ENCODE measurements at places on chromosomes 7 and 10. TPM values are rescaled to one million over a fixed set of nuclear protein-coding genes. Genes with fewer than 3 reads are reported as not detected.

ELMO1 gene
- polyA plus RNA-seq, result 42.8 TPM

CCDC3 gene
- not detected for polyA plus RNA-seq

MACROH2A2 gene
- not detected for polyA plus RNA-seq

ANKRD30A gene
- not detected for polyA plus RNA-seq

ZCCHC24 gene
- 0.12 TPM for polyA plus RNA-seq

DIP2C gene
- 1.7 TPM for polyA plus RNA-seq

STMP1 gene
- 65.7 TPM for polyA plus RNA-seq

TMEM229A gene
- polyA plus RNA-seq, result not detected

- DNase-seq, result no peak
These were observed 663 bp downstream of the MACC1 start for GRCh38 chr7:20216406-20217036.

DNA sequence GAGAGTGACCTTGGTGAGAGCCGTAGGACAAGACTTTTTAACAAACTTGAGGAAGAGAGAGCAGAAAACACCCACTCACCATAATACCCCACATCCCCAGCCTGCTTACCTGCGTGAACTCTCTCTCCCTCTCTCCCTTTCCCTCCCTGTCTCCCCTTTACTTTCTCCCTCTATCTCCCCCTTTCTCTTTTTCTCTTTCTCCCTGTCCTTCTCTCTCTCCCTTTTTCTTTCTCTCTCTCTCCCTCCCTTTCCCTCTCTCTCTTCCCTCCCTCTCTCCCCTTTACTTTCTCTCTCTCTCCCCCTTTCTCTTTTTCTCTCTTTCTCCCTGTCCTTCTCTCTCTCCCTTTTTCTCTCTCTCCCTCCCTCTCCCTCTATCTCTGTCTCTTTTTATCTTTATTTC lies 464.0 kb upstream of the AUTS2 start:
- no peak for DNase-seq

- DNase-seq, result no peak
These were observed 12.4 kb downstream of the CPA5 start for GRCh38 chr7:130356876-130357611.

DNA sequence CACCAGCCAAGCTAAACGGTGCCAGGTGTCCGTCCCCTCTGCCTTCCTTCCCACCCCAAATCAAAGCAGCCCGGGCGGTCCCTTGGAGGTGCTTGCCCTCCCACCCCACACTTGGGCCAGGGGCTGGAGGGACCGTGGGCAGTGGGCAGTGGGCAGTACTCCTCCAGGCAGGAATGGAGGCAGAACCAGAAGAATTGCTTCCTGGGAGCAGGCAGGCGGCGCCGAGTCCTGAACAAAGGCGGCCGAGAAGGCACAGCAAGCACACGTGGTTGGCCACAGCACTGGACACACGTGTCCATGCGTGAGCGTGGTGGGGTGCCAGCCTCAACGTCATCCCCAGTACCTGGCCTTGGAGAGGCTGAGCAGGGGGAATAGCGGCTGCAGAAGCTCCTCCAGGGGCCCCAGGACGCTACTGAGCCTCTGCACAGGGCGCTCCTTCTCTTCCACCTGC lies 48.4 kb upstream of the NKX6-2 start:
- no peak for DNase-seq

- DNase-seq, result no peak
These were observed 408.4 kb downstream of the SUGCT start for GRCh38 chr7:40542982-40543741.

DNA sequence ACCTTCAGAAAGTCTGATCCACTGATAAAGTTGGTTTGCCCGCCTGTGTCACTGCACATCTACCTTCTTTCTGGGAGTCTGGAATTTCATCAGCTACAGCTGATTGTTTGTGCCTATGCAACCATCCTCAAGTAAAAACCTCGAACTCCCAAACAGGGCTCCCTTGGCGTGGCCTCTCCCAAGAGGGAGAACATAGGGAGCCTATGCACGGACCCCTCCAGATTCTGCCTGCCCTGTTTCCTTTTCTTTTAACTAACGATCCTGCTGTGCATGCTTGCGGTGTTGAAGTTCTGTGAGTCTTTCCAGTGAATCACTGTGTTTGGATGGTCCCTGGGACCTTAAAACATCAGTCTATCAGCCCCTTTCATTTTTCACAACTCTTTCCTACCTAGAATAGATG lies 226.9 kb upstream of the SEMA3D start:
- DNase-seq, result no peak

- DNase-seq, result no peak
These were observed 107.6 kb upstream of the ZNF92 start for GRCh38 chr7:65265933-65266519.

GRCh38 chr7:130941322-130942210 lies 207.6 kb upstream of the KLF14 start:
- DNase-seq, result no peak

DNA sequence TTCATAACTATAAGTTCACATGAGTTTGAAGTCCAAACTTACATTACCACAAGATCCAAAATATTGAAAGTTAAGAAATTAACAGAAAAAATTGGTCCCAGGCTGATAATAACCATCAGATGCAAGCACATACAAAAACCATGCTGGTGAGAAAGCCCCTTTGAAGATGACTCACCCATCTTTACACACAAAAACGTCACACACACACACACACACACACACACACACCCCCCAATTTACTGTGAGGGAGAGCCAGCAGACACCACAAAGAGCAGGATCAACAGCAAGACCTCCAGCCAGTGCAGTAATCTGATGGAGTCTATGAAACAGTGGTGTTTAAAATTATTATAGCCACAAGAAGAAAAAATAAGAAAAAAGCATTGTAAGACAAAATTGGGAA lies 50.1 kb upstream of the DRGX start:
- no peak for DNase-seq

DNA sequence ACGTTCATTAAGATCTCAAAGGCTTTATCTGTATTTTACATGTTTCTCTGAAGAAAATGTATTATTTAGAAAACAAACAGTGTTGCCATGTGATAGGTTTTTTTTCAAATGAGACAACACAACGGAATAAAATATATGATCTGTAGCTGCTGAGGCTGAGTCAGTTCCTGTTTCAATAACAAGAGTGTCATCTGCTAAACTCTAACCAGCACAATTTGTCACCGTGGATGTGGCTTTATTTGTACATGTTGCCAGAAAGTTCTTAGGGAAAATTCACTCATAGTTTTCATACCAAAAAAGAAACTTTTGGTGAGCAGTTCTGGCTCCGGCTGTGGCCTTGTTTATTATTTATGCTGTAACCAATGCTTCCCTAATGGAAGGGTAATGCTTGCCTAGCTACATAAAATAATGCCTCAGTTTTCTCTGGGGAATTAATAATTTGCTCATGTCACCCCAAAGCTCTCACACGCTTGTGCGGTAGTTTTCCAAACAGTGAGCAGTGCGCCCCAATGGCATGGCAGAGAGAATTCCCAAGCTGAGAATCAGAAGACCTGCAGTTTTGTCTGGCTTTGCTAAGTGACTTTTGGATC lies 20.3 kb upstream of the KLF6 start:
- peak; percentile 54 for DNase-seq

- no peak for DNase-seq
These were observed 899 bp downstream of the PUS7 start for GRCh38 chr7:105521027-105521716.

DNA sequence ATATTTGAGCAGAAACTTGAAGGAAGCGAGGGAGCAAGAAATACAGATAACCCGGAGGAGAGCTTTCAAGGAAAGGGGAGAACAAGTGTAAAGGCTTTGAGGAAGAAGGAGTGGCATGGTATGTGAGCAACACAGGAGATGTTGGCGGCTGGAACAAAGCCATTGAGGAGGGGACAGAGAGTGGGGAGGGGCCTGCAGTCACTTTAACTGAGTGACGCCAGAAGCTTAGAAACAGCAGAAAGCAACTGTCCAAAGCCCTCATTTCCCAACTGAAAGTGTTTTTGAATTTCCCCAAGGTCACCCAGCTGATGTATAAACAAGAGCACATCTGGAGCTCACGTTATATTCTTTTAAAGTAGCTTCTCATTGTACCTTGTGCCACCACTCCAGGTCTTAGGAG lies 19.1 kb downstream of the AUTS2 start:
- DNase-seq, result no peak
